A673 (cell line): ENCODE measurements at places on chromosomes 3 and 15. TPM values are rescaled to one million over a fixed set of nuclear protein-coding genes. Genes with fewer than 3 reads are reported as not detected.
A peak's percentile ranks its signal among the peaks of the same experiment; 100 is the strongest.

DNA sequence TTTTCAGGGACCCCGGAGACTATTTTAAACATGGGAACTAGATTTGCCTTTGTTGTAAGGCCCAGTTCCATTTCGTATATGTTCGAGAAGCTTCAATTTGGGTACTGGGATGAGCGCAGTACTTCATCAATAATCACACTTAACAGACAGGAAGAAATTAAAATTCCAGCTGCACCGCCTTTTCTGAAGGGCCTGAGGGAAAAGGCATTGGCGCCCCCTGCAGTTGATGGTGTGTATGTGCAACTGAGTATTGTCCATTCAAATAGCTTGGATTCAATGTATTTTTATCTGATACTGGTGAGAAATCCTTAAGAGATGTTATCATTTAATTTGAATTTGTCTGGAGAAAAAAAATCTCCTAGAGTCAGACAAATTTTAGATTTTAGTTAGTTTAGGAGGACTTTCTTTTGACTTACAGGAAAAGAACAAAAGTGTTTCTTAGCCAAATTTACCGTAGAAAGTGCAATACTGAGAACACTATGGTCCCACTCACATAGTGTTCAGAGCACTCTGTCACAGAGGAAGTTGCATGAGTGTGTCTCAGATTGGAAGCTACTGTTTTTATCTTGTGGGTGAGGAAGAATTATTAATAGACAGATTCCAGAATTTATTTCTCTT lies 5.4 kb upstream of the ALDH1A2 start:
- peak; percentile 82 for DNase-seq

- no peak for DNase-seq
Observed at GRCh38 chr3:149587383-149587782, 70.4 kb downstream of the WWTR1 start.

DNA sequence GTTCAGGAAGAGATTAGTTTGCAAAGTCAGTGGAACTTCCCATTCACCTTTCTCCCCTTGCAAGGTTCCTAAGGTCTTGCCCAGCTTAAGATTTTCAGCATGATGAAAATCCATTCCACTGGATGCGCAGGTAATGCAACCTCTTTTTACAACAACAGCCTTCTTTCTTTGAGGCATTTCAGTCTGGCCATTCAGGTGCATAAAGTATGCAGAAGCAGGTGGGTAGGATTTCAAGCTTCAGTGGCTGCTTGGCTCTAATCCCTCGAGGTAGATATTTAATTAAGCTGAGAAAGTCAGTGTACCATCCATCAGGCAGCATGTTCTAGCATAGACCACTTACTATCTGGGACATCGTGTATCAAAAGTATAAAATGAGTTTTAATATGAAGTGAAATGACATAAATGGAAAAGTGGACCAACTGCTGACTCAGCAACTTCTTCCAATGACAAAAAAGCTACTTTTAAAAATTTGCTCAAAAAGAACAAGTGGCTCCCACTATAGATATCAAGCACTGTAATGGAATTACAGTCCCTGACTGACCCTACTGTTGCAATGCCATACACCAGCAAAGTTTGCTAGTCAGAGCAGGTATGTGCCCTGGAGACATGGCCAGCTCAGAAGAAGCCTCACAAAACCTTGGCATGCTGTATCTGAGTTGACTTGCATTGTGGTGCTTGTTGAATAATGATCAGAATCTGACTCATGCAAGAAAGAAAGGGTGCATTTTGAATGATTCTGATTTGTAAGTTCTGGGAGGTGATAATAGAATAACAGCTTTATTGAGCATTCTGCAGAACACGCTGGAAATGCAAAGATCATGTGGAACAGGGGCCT lies 459.9 kb upstream of the MCTP2 start:
- no peak for DNase-seq

- DNase-seq, result no peak
Observed at GRCh38 chr3:51970606-51971300, 3.1 kb downstream of the ABHD14B start.

DNA sequence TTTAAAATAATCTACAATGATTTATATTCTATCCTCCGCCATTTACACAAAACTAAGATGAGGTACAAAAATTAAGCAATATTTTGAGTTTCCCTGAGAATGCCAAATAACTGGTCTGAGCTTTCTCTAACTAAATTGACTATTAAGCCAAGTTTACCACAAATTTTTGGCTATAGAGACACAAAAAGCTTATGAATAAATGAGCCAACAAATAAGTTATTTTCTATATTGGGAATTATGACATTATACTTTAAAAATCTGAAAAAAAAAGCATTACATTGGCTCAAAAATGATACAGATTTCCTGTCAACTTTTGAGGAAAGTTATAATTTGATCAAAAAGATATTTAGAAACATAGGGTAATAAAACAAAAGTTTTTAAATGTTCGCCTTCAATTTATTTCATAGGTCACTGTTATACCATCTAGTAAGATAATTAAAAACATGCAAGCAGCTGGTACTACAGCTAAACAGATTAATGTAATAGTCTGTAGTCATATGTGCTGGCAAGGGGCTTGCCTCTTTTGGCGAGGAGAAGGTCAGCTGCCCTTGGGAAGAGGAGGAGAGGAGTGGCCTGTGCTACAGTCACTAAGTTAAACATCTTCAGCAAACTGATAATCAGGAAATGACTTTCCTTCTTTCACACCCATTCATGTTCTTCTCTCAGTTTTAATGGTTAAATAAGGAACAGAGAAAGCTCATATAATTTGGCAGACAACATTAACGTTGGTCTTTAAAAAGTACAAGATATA lies 318.5 kb downstream of the TBC1D5 start:
- no peak for DNase-seq

DNA sequence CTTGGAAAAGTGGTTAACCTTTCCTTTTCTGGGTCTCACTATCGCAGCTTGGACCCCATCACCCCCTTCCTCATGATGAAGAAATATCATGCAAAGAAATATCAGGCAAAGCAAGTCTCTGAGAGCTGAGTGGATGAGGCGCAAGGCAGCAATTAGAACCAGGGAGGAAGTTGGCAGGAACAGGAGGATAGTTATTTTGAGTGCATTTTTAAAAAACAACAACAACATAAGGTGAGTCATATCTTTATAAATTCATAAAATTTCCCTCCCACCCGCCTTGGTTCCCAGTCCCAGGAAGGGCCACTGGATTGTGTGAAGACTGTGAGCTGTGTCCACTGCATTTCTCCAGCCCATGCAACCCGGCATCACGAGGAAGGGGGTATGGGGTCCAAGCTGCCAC lies 316.9 kb upstream of the TLE3 start:
- DNase-seq, result no peak

The ANKRD63 gene
- total RNA-seq, result 2.5 TPM in 2 replicates

- no peak for DNase-seq
Observed at GRCh38 chr3:100053951-100054620, 60.2 kb downstream of the FILIP1L start.

DNA sequence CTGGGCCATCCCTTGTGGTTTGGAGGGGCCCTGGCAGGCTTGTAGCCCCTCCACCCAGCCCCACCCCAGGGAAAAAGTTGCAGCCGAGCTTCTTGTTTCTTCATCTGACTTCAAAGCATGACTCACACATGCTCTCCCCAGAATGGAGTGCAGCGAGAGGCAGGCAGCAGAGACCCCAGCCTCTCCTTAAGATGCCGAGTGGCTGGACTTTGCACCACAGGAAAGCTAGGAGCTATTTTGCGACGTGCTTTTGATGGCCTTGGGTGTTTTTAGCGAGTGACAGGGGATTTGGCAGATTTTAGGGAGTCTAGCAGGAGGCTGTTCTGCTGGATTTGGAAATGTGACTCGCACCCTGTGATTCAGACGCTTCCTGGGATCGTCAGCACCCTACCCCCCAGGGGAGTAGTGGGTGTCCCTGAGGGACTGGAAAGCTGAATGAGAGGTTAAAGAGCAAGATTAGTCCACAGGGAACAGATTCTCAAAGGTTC lies 14.2 kb downstream of the BAHD1 start:
- no peak for DNase-seq

DNA sequence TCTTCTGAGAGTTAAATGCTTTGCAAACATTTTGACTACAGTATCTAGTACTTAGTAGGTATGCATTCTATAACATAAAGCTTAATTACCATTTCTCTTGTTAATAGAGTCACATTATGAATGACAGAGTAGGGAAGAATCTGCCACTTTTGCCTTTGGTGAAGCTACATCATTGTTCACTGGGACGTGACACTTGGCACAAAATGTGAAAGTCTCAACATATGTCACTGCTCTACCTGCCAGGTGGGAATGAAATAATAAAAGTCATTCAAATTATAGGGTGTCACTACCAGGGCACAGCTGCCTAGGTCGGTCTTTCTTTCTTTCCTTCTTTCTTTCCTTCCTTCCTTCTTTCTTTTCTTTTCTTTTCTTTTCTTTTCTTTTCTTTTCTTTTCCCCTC lies 17.6 kb downstream of the GPR87 start:
- DNase-seq, result no peak
